ENCODE measurements at places on chromosomes 13 and 19.

DNA sequence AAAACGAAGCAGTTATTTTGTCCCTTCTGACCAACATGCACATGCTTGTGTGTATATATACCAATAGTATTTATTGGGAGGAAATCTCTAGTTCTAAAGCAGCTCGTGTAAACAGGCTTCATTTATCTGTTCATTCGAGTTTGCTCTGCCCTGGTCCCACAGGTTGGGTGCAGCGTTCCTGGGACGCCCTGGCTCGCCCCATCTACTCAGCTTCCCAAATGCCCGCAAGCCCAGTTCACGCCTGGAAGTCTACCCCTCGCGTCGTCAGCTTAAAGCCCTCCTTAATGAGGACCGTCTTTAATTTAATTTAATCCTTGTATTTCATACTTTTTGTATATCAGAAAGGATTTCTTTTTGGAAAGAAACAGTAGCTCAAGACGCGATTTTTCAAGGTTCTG, 604 bp downstream of the THSD1 start:
- DNase-seq, result no peak

- DNase-seq, result no peak
Observed at GRCh38 chr13:59893266-59893665, 270.5 kb downstream of the DIAPH3 start.

DNA sequence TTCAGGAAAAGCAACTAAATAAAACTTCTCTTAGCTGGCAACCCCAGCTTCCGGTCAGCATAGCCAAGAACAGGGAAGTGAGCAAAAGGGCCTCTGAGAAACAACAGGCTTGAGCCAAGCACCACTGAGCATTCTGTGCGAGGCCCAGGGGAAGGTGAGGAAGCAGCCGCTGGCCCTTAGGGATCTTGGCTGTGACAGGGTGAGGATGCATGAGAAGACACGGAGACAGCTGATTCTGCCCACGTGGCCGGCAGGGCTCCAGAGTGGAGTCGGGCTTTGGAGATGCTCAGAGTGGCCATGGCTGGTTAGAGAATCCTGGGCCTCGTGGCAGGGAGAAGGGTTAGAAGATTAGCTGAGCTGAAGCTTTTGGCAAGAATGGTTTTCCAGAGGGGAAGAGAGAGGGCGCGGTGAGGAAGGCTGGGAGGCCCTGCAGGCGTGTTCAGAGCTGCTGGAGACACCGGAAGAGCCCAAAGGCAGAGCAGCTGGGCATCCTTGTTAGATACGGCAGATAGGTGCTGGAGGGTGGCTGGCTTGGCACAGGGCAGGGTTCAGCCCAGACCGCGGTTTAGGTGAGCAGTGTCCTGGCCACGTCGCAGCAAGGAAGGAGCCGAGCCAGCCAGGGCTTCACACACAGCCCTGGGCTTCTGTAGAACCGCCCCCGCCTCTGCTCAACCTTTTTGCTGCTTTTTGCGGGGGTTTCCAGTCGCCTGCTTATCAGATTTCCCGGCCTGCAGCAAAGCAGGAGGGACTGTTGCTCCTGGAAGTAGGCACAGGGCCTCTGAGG, 17.3 kb downstream of the UPF1 start:
- no peak for DNase-seq

DNA sequence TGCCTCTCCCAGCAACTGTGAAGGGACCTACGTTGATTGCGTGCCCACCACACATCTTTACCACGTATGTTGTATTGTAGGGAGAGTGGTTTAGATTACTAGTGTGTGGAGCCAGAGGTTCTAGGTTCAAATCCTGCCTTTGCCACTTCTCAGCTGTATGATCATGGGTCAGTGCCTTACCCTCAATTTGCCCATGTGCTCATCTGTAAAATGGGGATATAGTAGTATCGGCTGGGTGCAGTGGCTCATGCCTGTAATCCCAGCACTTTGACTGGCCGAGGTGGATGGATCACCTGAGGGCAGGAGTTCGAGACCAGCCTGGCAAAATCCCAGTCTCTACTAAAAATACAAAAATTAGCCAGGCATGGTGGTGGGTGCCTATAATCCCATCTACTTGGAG, 578 bp upstream of the LGALS4 start:
- no peak for DNase-seq

GRCh38 chr13:108915095-108915633, 285.8 kb downstream of the MYO16 start:
- peak; percentile 85 for DNase-seq

GRCh38 chr19:51140441-51140840, 1.7 kb upstream of the SIGLEC7 start:
- no peak for DNase-seq

DNA sequence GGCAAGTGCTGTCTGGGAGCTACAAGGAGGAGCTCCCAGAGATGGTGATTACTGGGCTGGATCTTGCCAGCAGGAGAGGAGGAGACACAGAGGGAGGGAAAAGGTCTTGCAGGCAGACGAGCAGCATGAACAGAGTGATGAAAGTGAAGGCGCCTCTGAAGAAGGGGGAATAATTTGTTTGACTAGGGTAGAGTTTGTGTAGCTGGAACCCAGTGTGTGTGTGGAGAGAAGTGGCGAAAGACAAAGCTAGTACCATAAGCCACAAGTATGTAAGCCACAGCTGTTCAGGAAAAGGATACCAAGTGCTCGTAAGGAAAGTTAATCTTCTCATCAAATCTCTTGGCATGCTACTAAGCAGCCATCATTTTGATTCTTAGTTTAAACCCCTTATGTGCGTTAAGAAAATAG, 5.4 kb downstream of the FLT1 start:
- peak; percentile 68 for DNase-seq

GRCh38 chr19:38658462-38659306, 11.2 kb downstream of the ACTN4 start:
- peak; percentile 82 for DNase-seq

DNA sequence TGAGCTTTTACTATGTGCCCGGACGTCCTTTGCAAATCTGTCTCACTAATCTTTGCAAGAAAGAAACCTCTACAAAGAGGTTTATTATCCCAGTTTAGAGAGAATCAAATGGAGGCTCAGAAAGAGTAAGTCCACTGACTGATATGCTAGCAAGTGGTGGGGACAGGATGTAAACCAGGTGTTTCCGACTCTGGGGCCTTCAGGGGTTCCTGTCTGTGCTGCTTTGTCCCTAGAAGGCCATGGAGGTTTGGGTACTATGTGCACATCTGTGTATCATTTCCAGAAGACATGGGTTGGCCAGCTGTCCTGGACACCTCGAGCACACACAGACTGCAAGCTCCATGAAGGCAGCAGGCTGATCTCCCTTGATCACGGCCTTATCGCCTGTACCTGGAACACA, 1.2 kb upstream of the KPTN start:
- DNase-seq, result no peak

GRCh38 chr19:49920624-49921363, 8.2 kb upstream of the ATF5 start:
- no peak for DNase-seq

DNA sequence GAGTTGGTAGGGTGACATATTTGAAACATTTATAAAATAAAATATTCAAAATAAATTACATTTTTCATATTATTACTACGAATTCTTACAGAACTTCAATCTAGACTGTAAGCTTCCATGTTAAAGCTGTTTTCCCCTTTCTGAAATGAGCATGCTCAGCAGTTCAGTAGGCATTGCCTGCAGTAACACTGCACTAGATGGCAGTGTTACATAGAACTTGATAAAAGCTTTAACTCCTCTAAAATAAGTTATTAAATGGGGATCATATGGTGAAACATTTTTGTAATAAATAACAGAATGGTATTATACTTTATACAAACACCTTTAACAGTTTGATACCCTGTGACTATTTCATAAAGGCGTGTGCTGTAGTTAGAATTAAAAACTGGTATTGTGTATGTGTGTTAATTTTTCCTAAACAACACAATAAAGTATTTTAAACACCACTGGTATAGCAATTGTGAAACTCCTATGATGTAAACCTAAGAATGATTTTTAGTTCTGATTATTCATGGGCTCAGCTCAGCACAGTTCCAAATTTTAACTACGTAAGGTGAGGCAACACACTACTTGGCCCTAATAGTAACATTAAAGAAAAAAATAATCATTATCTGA, 11.6 kb upstream of the GPR18 start:
- DNase-seq, result peak; percentile 87

GRCh38 chr19:53947624-53948023, 15.1 kb upstream of the CACNG8 start:
- DNase-seq, result no peak

- no peak for DNase-seq
Observed at GRCh38 chr13:20407759-20408158, 117.9 kb downstream of the CRYL1 start.

GRCh38 chr13:102286326-102286725, 115.5 kb downstream of the FGF14 start:
- no peak for DNase-seq

GRCh38 chr19:50461066-50461875, 15.0 kb upstream of the EMC10 start:
- DNase-seq, result peak; percentile 68

GRCh38 chr19:30590596-30591229, 218.5 kb downstream of the ZNF536 start:
- no peak for DNase-seq

DNA sequence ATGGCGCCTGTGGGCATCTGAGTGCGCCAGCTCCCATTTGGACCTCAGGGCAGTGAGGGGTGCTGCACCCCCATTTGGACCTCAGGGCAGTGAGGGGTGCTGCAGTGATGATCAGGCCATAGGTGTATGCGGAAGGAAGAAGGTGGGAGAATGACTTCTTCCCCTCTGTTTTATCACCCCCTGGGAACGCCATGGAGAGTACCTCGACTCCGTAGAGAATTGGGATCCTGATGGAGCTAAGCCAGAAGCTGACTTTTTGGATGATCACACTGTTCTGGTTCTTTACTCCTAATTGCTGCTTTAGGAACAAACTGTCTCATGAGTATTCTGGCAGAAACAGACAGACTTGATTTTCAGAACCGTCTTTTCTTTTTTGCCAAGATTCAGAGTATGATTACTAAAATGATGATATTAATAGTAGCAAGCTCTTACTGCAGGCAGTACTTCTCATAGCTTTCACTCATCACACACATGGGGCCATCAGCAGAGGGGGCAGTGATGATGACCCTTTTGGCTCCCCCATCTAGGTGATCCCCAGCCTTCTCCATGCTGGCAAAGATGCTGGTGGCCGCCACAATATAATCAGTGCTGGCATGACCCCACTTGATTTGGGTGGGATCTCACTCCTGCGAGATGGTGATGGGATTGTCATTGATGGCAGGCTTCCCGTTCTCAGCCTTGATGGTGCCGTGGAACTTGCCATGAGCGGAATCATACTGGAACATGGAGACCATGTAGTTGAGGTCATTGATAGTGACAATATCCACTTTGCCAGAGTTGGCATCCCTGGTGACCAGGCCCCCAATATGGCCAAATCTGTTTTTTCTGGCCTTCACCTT, 10.3 kb upstream of the UBAC2 start:
- no peak for DNase-seq

DNA sequence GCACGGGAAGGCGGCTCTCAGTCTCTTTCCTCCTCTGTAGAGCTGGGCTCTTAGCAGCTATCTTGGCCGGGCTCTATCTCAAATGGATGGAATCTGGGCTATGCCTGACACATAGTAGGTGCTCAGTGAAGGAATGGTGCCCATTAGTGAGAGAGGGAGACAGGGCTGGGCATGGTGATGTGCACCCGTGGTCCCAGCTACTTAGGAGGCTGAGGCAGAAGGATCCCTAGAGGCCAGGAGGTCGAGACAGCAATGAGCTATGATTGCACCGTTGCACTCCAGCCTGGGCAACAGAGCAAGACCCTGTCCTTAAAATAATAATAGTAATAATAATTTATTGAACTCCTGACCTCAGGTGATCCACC, 14.7 kb downstream of the KLF2 start:
- DNase-seq, result no peak

GRCh38 chr19:57927587-57927986, 7.6 kb downstream of the ZNF418 start:
- DNase-seq, result no peak

DNA sequence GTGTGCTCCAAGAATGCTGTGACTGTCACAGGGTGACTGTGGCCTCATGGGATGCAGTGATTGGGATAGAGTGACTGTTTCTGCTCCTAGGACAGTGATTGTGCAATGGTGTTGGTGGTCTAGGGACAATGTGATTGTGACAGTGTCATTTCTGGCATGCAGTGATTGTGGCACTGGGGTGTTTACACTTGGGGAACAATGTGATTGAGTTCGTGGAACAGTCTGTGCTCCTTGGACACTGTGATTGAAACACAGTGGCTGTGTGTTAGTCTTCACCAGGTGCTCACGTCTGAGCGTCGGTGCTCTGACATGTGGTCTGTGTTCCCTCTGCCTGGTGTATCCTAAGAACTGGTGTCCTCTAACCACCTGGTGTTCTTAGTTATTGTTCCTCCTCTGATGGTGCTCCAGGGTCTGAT, 1.7 kb downstream of the PDE4A start:
- no peak for DNase-seq

- DNase-seq, result no peak
Observed at GRCh38 chr13:105543742-105544141, 991.7 kb downstream of the EFNB2 start.

GRCh38 chr19:38849860-38850435, at the start of gene HNRNPL:
TSS of gene HNRNPL (minus strand) at chr19:38849986. CDS start at chr19:38849966, 20 bp downstream.
- DNase-seq, result no peak

- no peak for DNase-seq
Observed at GRCh38 chr19:27765912-27766725, 1446.8 kb downstream of the UQCRFS1 start.

DNA sequence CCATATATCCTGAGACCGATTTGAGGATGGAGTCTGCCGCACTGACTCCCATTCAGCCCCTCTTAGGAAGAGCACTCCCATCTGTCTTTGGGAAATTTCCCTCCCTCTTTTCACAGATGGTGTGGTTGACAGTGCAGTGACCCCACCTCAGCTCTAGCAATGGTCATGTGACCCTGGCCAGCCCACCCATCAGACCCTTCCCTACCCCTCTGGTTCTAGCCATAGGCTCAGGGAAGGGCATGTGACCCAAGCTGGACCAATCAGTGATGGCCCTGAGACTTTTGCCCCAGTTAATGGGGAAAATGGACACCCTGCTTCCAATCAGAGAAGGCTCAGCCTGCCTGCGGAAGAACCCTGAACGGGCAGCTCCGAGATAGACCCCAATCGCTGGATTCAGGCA, 26.3 kb downstream of the IL12RB1 start:
- DNase-seq, result no peak
